ENCODE measurements at places on chromosomes 2 and 18.

GRCh38 chr2:105582952-105583660, 161.6 kb upstream of the NCK2 start:
- DNase-seq: no peak

DNA sequence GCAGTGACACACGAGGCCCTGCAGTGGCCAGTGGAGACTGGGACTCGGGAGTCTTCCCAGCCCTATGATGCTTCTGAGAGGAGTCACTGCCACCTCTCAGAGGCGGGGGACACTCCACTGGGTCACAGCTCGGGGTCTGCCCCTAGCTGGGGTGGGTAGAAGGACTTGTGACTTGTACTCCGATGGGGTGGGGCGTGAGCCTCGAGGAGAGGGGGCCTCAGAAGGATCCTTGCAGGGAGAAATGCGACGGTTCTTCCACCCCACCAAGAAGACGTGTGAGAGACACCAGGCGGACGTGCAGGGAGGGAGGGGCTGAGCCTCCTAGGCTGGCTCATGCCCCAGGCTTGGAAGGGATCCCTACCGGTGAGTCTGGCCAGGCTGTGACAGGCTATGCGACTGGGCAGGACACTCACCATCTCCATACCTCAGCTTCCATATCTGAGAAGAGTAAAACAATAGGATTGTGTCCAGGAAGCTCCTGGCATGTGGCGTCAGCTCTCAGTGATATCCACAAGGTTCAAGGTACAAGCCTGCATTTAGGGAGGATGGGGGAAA, 11.1 kb upstream of the OTOS start:
- DNase-seq: no peak

DNA sequence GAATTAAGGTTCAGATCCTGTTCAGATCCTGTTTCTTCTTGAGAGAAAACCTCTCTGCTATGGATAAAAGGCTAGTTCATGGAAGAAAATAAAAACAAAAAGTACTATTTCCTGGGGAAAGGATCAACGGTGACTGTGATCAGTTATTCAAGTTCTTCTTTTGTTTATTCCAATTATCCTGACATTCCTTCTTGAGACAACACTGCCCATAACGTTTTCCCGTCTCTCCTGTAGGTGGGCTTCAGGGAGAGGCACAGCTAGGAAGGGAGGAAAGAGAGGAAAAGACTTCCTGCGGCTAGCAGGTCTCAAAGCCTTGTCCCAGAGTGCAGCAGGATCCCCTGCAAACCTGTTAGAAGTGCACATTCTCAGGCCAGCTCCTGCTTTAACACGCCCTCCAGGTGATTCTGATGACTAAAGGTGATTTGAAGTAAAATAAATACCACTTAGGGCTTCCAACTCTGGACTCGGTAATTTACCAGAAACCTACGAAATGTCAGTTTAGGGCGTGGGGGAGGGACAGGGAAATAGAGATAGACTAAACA, 4.5 kb upstream of the FHL2 start:
- no peak for DNase-seq

- DNase-seq: no peak
These were observed 48.7 kb upstream of the KCNF1 start for GRCh38 chr2:10863047-10863446.

GRCh38 chr2:46955764-46956163, 40.2 kb upstream of the MCFD2 start:
- no peak for DNase-seq

DNA sequence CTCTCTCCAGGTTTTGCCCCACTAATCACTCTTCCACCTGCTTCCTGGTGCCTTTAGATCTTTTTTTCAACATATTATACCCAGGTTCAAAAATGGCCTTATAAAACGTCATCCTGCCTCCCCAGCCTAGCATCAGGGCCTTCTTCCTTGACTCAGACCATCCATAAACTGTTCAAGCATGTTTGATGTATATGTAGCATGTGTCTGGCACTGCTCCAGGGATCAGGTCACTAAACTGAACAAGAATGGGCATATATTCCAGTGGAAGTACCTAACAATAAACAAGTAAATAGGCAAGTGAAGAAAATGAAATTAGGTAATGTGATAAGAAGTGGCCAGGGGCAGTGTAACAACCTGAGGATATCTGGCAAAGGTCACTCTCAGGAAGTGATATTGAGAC, 141.2 kb downstream of the TRIB2 start:
- DNase-seq: no peak

DNA sequence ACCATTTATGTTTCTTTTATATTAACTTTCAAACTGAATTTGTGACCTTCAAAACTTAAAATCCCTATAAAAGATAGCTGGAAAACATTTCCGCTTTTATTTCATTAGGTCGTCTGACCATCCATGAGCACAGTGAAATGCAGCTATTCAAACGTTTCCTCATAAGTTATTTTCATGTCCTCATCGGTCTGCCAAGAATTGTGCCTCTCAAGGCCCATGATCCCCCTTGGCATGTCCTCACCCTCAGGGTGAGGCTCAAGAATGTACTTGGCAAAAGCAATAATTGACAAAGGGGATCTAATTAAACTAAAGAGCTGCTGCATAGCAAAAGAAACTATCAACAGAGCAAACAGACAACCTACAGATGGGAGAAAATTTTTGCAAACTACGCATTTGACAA, 12.4 kb downstream of the SLC66A2 start:
- no peak for DNase-seq
